ENCODE measurements at places on chromosomes 5 and 9.

- no peak overlapping the region for H3K27ac ChIP-seq
- no peak for DNase-seq
- no peak overlapping the region for H3K4me3 ChIP-seq
- no peaks in the 10 kb centered on the region for H3K4me1 ChIP-seq
- H3K36me3 ChIP-seq = peaks cover 7% of the 10 kb centered on the region
- no peaks in the 10 kb centered on the region for H3K27me3 ChIP-seq
Measured at GRCh38 chr5:10367579-10367978, 14.1 kb downstream of the MARCHF6 start.

DNA sequence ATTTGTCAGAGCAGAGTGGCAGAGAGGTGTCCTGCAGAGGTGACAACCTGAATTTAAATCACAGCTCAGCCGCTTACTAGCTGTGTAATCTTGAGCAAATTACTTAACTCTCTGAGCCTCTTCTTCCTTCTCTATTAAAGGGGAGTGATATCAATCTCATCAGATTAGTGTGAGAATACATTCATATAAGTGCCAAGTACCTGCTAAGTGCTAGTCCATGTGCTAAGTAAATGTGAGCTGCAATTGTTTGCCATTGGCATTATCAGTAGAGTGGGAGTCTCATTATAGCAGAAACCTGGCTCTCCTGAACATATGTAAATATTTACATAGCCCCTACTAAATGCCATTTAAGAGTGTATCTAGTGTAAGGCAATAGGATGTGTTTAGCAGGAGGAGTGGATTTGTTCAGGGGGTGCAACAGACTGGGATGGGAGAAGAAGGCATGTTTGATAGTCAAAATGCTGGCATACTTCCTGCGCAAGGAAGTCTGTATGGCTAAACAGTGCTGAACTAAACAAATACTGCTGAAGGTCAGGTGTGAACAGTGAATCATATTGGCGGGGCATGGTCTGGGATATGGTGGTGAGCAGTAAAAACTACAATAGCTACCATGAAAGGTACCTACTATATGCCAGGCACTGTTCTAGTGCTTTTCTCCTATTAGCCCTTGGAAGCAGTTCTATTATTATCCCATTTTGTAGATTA lies 74.5 kb downstream of the F2RL2 start:
- H3K4me3 ChIP-seq = no peak overlapping the region
- H3K36me3 ChIP-seq = no peaks in the 10 kb centered on the region
- DNase-seq = no peak
- H3K27me3 ChIP-seq = no peaks in the 10 kb centered on the region
- H3K4me1 ChIP-seq = peaks cover 5% of the 10 kb centered on the region

DNA sequence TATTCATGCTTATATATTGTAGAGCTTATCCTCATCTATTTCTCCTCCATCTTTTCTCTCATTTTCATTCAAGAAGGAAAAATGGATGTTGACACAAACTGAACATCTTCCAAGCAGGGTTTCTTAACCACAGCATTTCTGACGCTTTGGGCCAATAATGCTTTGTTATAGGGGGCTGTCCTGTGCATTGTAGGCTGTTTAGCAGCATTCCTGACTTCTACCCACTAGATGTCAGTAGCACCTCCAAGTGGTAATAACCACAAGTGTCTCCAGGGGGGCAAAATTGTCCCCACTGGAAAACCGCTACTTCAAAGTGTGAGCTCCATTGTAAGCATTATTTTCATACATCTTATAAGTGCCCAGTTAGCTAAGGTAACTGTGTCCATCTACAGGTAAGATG lies 2.6 kb upstream of the TXNDC8 start:
- H3K36me3 ChIP-seq = no peaks in the 10 kb centered on the region
- H3K4me1 ChIP-seq = no peaks in the 10 kb centered on the region
- H3K27ac ChIP-seq = no peak overlapping the region
- H3K27me3 ChIP-seq = no peaks in the 10 kb centered on the region
- DNase-seq = no peak
- H3K4me3 ChIP-seq = no peak overlapping the region

DNA sequence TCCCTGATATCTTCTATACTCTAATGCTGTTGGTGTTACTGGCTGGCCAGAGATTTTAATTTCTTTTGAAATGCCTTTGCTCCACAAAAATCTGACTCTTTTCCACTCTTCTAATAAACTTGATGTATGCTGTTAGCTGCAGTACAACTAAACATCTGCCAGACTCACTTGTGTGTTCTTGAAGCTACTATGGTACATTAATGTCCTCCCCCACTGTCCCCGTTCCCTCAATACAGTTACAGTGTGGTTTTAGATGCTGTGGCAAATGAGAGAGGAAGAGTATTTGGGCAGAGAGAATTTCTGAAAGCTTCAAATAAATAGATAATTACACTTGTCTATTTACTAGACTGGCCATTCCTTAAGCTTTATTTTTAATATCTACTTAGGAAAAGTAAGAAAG lies 18.3 kb upstream of the ERAP1 start:
- H3K27ac ChIP-seq = no peak overlapping the region
- no peak overlapping the region for H3K4me3 ChIP-seq
- H3K27me3 ChIP-seq = no peaks in the 10 kb centered on the region
- H3K36me3 ChIP-seq = no peaks in the 10 kb centered on the region
- H3K4me1 ChIP-seq = no peaks in the 10 kb centered on the region
- DNase-seq = no peak

GRCh38 chr5:126015235-126016181 lies 407.7 kb upstream of the GRAMD2B start:
- no peak overlapping the region for H3K27ac ChIP-seq
- H3K4me1 ChIP-seq = no peaks in the 10 kb centered on the region
- H3K36me3 ChIP-seq = no peaks in the 10 kb centered on the region
- no peak for DNase-seq
- H3K27me3 ChIP-seq = no peaks in the 10 kb centered on the region
- no peak overlapping the region for H3K4me3 ChIP-seq

- peaks cover 14% of the 10 kb centered on the region for H3K27me3 ChIP-seq
- no peaks in the 10 kb centered on the region for H3K36me3 ChIP-seq
- peaks cover 32% of the 10 kb centered on the region for H3K4me1 ChIP-seq
- peak; percentile 63 for DNase-seq
- peak overlapping the region; percentile 65 for H3K4me3 ChIP-seq
Measured at GRCh38 chr5:139708877-139709581, 60.9 kb downstream of the CXXC5 start.

DNA sequence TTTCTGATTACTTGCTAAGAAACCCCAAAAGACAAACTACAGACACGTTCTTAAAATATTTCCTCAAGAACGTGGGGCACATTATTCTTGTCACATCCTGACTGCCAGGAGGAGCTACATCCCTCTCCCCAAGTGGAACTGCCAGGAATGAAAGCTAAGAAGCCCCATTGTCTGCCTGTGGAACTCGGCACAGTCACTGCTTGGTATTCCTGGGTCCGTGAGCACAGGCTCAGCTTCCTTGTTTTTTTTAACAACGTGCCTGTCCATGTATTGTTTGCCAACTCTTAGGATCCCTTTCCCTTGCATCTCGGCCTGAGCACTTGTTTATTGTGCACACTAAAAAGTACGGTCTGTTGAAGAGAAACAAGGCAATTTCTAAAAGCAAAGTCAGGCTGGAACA lies 47.0 kb upstream of the SELENOP start:
- H3K27me3 ChIP-seq = no peaks in the 10 kb centered on the region
- DNase-seq = no peak
- H3K36me3 ChIP-seq = no peaks in the 10 kb centered on the region
- no peak overlapping the region for H3K4me3 ChIP-seq
- H3K27ac ChIP-seq = peak overlapping the region; percentile 13

GRCh38 chr9:73541923-73542322 lies 390.3 kb downstream of the ANXA1 start:
- no peaks in the 10 kb centered on the region for H3K27me3 ChIP-seq
- DNase-seq = no peak
- no peaks in the 10 kb centered on the region for H3K4me1 ChIP-seq
- H3K27ac ChIP-seq = no peak overlapping the region

- no peak for DNase-seq
- peak overlapping the region; percentile 70 for H3K4me3 ChIP-seq
- no peak overlapping the region for H3K27ac ChIP-seq
- peaks cover 4% of the 10 kb centered on the region for H3K36me3 ChIP-seq
Measured at GRCh38 chr9:128203707-128204551, 750 bp downstream of the DNM1 start.

- DNase-seq = no peak
- no peak overlapping the region for H3K27ac ChIP-seq
- H3K36me3 ChIP-seq = no peaks in the 10 kb centered on the region
- H3K4me3 ChIP-seq = no peak overlapping the region
- no peaks in the 10 kb centered on the region for H3K27me3 ChIP-seq
- no peaks in the 10 kb centered on the region for H3K4me1 ChIP-seq
Measured at GRCh38 chr5:62931153-62931950, 352.7 kb downstream of the LRRC70 start.

DNA sequence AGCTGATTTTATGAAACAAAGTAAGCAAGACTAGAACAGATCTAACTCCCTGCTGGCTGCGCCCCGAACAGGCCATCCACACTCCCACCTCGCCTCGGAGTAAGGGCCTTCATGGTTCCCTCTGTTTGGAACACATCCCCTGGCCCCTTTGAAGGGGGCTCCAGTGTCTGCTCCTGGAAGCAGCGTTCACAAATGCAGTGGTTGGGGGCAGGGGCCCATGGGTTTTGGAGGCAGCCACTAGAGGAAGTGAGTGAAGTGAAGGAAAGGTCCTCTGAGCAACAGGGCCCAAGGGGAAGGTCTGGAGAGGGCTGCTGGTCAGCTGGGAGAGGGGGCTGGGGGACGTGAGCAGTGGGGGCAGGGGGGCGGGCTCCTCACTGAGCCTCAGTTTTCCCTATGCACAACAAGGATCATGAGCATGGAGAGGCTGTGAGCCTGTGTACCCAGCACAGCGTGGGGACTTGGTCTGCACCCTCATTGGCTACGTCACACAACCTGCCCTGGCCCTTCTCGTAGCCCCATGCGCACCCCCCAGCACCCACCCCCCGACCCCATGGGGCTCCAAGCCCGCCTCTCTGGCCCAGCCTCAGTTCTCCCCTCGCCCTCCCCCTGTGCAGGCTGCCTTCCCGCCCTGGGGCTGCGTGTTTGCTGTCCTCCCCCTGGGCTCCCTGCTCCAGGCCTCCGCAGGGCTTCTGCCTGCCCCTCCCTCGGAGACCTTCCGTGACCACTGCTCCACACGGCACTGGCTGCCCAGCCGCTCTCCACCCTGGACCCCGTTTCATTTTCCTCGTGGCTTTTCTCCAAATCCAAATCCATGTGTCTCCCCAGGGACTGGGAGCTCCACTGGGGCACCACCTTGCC lies 39.5 kb downstream of the RASGEF1C start:
- no peak overlapping the region for H3K4me3 ChIP-seq
- no peaks in the 10 kb centered on the region for H3K27me3 ChIP-seq
- no peak overlapping the region for H3K27ac ChIP-seq
- DNase-seq = no peak
- no peaks in the 10 kb centered on the region for H3K4me1 ChIP-seq

- H3K27me3 ChIP-seq = no peaks in the 10 kb centered on the region
- H3K4me1 ChIP-seq = peaks cover 11% of the 10 kb centered on the region
- H3K4me3 ChIP-seq = no peak overlapping the region
- no peaks in the 10 kb centered on the region for H3K36me3 ChIP-seq
- no peak overlapping the region for H3K27ac ChIP-seq
- DNase-seq = no peak
Measured at GRCh38 chr9:127307802-127308201, 43.2 kb downstream of the GARNL3 start.

GRCh38 chr9:90905822-90906221 lies 104.2 kb downstream of the SYK start:
- H3K27me3 ChIP-seq = no peaks in the 10 kb centered on the region
- no peaks in the 10 kb centered on the region for H3K4me1 ChIP-seq
- no peak overlapping the region for H3K27ac ChIP-seq
- H3K4me3 ChIP-seq = no peak overlapping the region
- no peaks in the 10 kb centered on the region for H3K36me3 ChIP-seq
- DNase-seq = no peak

DNA sequence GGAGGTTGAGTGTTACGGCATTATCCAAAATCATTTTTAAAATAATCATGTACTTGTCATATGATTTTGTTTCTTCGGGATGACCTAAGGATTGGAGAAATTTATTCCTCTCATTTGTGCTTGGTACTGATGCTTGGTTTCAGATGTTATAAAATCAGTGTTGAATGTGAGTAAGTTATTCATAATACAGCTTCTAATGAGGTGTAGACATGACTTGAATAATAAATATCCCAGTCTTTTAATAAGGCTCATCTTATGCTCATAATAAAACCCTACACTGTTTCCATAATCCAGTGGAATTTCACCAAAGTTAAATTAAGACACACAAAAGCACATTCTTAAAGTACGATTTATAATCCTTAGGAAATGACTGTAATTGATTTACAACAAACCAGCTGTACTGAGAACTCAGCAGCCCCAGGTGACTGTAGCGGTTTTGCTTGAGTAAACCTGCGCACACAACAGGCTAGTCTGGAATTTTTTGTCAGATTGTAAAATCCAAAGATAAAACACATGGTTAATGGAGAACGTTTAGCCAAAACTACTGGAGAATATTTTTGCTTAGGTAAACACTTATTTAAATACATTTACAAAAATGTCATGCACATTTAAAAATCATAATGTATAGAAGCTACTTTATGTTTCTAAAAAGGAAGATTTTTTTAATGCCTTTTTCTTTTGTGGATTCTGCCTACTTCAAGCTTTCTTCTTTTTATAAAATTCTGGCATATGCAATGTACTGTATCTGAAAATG lies 609.8 kb upstream of the GRAMD2B start:
- H3K27me3 ChIP-seq = no peaks in the 10 kb centered on the region
- H3K36me3 ChIP-seq = no peaks in the 10 kb centered on the region
- no peak for DNase-seq
- H3K4me1 ChIP-seq = no peaks in the 10 kb centered on the region
- H3K4me3 ChIP-seq = no peak overlapping the region
- no peak overlapping the region for H3K27ac ChIP-seq

- H3K4me3 ChIP-seq = peak overlapping the region; percentile 90
- no peaks in the 10 kb centered on the region for H3K27me3 ChIP-seq
- DNase-seq = no peak
Measured at GRCh38 chr5:55533521-55534435, 986 bp downstream of the PLPP1 start.

- DNase-seq = no peak
- H3K27ac ChIP-seq = no peak overlapping the region
- H3K27me3 ChIP-seq = no peaks in the 10 kb centered on the region
- H3K36me3 ChIP-seq = no peaks in the 10 kb centered on the region
- H3K4me1 ChIP-seq = no peaks in the 10 kb centered on the region
Measured at GRCh38 chr5:57410374-57411320, 72.0 kb downstream of the ACTBL2 start.

- H3K4me1 ChIP-seq = peaks cover 13% of the 10 kb centered on the region
- no peaks in the 10 kb centered on the region for H3K36me3 ChIP-seq
- H3K4me3 ChIP-seq = no peak overlapping the region
- peak overlapping the region; percentile 64 for H3K27ac ChIP-seq
- H3K27me3 ChIP-seq = no peaks in the 10 kb centered on the region
- peak; percentile 57 for DNase-seq
Measured at GRCh38 chr9:108142504-108143201, 653.1 kb upstream of the KLF4 start.

Data from large intestine (tissue), 12 donors.